NCI-H2107 (cell line): ENCODE measurements at places on chromosomes 16 and 17.

DNA sequence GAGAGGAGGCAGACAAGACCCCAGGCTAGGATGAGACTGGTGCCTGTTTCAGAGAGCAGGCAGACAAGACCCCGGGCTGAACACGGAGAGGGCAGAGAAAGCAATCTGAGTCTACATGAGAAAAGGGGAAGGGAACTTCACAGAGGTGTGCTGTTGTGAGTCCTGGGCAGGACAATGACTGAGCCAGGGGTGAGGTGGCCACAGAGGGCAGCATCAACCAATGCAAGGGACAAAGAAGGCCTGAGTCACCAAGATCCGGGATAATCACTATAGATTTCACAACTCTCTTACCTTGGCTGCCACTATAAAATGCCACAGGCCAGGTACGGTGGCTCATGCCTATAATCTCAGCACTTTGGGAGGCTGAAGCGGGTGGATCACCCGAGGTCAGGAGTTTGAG lies 89.0 kb downstream of the SLC39A11 start:
- no peak for DNase-seq

- peak; percentile 32 for DNase-seq
Observed at GRCh38 chr17:7560172-7561027, 1.3 kb upstream of the SENP3 start.

DNA sequence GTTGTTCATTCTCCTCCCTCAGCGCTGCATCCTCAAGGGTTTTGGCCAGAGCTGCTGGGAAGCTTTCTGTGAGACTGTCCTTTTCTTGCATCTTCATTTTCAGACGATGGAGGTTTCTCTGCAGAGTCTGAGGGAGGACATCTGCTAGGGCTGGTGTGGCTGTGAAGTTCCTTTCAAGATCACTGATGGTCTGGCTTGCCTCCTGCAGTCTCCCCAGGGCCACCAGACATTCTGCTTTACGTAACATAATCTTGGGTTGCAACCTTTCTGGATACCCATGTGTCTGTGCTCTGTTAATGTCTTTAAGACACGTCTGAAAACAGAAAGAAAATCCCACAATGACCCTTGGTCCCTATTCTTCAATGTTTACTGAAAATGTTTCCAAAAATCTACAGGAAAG lies 29.0 kb downstream of the SMYD4 start:
- no peak for DNase-seq

- no peak for DNase-seq
Observed at GRCh38 chr16:56936491-56936890, 4.5 kb downstream of the HERPUD1 start.

GRCh38 chr17:22703204-22703603 lies 1010.9 kb downstream of the KCNJ18 start:
- no peak for DNase-seq

DNA sequence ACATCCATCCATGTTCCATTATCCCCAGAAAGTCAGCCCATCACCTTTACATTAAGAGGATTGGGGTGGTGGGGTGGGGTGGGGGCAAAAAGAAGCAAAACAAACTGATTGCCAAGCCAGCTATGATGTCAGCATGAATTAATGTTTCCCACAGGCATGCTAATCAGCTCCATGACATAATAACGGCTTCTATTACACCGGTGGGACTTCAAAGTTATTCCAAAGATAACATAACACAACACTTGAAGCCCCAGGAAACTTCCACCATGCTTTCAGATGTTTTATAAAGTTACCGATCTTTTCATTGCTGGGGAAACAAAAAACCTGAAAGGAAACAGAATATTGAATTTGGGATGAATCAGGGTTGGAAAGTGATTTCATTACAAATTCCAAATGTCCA lies 155.9 kb upstream of the IRX5 start:
- DNase-seq = no peak

GRCh38 chr17:67944035-67944434 lies 52.2 kb downstream of the C17orf58 start:
- DNase-seq = no peak

DNA sequence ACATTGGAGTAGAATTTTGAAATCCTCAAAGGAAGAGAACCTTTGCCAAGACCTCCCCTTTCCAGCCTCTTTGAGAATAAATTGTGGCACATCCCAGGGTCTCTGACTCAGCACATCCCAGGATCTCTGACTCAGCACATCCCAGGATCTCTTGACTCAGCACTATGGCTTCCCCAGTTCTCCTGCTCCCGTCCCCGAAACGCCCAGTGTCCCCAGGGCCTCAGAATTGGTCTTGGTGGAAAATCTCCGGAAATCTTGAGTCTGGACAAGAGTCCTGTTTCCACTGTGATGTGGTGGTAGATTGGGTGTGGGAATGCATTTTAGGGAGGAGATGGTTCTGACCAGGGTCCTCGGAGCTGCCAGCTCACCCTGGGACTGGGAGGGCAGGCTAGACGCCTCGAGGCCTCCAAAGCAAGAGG lies 19.2 kb downstream of the PLXDC1 start:
- no peak for DNase-seq

GRCh38 chr17:11074451-11074850 lies 166.6 kb upstream of the SHISA6 start:
- no peak for DNase-seq

GRCh38 chr16:86510465-86511261 lies at the start of gene FOXF1:
Gene FOXF1 (plus strand): TSS chr16:86510527. CDS start chr16:86510570, 43 bp downstream.
- no peak for DNase-seq

- DNase-seq = peak; percentile 26
Observed at GRCh38 chr17:41919165-41919817, 540 bp upstream of the ACLY start.

DNA sequence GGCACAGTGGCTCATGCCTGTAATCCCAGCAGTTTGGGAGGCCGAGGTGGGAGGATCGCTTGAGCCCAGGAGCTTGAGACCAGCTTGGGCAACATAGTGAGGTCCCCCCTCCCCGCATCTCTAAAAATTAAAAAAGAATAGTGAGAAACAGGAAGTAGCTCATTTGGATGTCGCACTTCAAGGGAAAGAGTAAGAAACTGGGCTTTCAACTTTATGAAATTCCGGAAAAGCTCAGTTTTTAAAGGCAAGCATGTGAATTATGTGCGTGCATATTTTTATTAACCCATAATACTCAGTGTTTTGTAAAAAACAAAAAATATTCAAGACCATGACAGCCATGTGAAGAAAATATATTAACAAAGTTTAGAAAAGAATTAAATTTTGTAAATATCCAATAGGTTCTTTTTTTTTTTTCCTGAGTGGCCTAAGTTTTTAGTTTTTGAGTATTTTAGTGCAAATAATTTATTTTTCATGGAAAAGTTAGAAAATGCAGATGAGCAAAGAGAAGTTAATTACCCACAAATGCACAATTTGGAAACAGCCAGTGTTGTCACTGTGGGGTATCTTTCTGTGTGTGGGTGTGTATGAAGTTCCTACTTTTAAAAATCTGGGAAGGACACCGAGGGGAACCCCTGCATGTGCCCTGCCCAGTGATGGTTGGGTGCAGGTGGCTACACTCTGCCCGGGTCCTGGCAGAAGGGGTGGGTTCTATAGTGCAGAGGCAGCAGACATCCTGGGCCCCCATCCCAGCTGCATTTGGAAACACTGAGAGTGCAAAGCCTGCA lies 40.0 kb downstream of the CIBAR2 start:
- DNase-seq = no peak

- no peak for DNase-seq
Observed at GRCh38 chr16:55532227-55532626, 23.4 kb downstream of the LPCAT2 start.

GRCh38 chr16:25411396-25412081 lies 153.9 kb upstream of the ZKSCAN2 start:
- DNase-seq = no peak

DNA sequence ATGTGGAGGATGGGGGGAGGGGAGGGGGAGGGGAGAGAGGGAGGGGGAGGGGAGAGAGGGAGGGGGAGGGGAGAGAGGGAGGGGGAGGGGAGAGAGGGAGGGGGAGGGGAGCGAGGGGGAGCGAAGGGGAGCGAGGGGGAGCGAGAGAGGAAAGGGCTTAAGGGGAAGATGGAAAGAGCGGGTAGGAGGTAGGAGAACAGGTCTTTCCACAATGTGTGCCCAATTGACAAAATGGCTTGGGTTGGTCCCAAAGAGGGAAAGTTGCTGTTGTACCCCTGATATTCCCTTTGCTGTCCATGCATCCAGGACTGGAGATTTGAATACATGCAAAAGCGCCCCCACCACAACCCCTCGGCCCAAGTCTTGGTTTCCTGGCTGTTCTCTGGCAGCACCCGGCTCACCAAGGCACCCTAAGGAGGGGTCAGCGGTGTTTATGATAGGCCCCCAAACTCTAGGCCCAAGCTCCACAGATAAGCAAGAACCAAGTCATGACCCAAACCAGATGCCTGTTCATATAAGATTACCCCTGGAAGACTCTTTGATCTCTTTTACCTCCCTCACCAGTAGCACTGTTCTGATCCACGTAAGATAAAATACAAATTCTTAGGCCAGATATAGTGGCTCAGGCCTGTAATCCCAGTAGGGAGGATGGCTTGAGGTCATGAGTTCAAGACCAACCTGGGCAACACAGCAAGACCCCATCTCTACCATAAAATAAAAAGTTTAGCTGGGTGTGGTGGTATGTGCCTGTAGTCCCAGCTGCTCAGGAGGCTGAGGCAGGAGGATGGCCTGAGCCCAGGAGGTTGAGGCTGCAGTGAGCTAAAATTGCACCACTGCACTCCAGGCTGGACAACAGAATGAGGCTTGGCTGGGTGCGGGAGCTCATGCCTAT lies 119.6 kb downstream of the ZFHX3 start:
- DNase-seq = no peak

DNA sequence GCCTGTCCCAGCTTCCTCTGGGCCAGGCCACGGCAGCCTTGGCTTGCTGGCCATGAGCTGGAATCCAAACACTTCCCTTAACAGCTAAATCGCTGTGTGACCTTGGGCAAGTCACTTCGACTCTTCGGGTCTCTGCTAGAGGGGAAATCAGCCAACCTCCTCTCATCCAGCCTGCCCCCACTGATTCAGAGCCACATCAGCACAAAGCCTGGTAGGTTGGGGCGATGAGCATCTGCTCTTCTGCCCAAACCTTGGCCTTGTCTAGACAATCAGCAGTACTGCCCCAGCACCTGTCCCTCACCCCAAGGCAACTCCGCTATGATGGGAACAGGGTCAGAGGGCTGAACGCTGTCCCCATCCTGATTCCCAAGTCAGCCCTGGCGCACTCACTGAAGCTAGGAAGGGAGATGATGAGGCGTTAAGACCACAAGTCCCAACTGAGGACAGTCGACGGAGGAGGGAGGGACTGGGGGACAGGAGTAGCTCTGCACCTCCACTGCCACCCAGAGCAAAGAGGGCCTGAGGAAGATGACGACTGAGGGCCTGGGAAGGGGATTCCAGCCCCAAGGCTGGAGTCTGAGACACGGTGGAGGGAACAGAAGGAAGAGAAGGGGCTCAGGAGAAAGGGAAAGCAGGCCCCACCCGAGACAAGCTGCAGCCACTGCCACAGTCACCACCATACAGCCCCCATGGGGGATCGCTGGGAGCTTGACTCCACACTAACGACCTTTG lies 1.3 kb downstream of the CLUH start:
- DNase-seq = no peak

GRCh38 chr17:34299956-34300577 lies 14.5 kb downstream of the CCL11 start:
- no peak for DNase-seq

DNA sequence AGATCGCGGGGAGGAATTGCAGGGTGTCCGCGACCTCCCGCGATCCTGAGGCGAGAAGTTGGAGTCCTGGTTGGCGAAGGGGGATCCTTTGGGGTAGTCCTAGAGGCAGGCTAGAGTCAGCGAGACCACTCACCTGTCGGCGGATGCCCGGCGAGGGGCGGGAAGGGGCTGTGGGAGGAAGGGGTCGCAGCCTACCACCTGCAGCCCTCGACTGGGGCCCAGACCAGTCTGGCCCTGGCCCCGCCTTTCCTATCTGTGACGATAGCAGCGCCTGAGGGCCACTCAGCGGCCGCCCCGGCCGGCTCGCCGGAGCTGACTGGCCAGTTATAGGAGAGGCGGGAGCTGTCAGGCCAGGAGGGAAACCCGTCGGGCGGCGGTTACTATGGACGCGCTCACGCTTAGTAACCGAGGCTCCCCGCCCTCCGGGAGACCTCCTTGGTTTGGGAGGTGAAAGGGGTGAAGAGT lies at the start of gene TEKT3:
TEKT3 (minus strand) TSS at position 213 of the 465 bp plus-strand sequence. CDS start 10,012 bp downstream, outside the sequence.
- no peak for DNase-seq

DNA sequence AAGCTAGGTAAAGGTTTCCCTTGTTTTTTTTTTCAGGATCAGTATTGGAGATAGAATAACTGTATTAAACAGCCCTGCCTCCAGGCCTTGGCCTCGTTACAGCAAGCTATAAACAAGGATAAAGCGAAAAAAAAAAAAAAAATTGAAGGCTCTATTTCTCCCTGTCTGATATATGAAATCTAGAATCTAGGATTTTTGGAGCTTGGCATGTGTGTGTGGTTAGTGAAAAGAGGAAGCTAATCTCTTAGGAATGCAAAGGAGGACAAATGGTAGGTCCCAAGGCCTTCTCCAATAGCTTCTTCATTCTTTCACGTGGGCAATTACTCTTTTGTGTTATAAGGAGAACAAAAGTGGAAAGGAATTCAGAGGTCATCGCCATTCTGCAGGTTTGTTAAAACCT lies 470.3 kb downstream of the TMEM114 start:
- no peak for DNase-seq

GRCh38 chr17:18187226-18187625 lies 3.6 kb downstream of the ALKBH5 start:
- no peak for DNase-seq

GRCh38 chr16:53219795-53220454 lies 165.1 kb downstream of the CHD9 start:
- no peak for DNase-seq

- DNase-seq = peak; percentile 47
Observed at GRCh38 chr16:8674413-8675022, at the start of gene ABAT. Gene ABAT (plus strand): TSS chr16:8674617. CDS start chr16:8735740, 61,123 bp downstream.

DNA sequence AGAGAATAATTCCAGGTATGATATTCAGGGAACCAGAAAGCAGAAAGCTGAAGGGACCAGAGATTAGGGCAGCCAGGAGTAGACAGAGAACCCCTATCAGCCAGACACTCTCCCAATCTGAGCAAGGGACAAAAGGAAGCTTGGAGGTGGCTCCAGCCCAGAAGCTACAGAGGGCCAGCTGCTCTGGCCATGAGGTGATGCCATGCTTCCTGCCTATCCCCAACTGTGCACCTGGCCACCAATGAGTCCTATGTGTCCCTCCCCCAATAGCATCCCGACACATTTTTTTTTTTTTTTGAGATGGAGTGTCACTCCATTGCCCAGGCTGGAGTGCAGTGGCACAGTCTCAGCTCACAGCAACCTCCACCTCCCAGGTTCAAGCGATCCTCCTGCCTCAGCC lies 30.0 kb downstream of the NSMCE1 start:
- no peak for DNase-seq

- no peak for DNase-seq
Observed at GRCh38 chr16:28837672-28838557, 8.2 kb downstream of the TUFM start.

DNA sequence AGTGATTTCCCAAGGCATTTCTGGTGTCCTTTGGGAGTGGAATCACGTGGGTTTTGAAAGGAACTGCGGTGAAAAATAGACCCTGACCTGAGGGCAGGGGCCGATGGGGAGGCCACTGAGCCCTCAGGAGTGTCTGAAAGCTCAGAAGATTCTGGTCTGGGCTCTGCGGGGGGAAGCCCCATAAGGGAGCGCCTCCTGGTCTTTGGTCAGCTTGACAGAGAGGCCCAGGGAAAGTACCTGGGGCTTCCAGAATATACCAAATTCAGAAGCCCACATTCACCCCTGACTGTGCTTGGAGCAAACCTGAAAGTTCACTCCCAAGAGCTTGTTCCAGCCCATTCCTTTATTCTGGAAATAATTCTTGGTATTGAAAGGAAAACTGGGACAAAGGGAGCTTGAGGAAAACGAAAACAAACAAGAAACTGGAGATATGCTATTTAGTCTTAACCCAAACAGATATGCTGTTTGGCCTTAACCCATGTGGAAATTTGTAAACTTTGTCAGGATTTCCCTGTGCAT lies 23.2 kb upstream of the NAGLU start:
- no peak for DNase-seq
